ENCODE measurements at places on chromosomes 4 and X.
A peak's percentile ranks its signal among the peaks of the same experiment; 100 is the strongest.

DNA sequence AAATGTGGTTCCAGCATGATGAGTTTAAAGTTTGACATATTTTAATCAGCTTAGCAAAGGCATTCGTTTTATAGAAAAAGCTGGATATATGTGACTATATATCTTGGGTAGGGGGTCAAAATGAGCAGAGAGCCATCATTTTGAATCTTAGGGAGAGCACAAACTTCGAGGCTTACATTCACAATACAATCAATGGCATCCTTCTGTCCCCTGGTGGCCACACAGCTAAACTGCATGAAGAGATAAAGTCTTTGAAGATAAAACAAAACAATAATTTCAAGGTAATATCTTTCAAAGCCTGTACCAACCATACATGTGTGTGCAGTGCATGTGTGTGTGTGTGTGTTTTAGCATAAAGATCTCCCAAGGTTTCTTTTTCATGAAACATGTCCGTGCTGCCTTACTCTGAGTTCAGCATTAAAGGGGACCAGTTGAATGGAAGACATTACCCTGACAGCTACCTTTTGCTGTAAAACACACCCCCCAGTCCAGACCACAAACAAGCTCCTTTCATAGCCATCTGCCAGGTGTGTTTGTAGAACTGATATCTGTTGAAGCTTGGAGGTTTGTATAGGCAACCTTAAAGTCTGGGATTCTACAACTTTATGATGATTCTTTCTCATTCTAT, 22.0 kb downstream of the DYNLT3 start:
- peak; percentile 7 for DNase-seq

GRCh38 chr4:40699648-40700047, 50.1 kb upstream of the NSUN7 start:
- DNase-seq, result no peak

DNA sequence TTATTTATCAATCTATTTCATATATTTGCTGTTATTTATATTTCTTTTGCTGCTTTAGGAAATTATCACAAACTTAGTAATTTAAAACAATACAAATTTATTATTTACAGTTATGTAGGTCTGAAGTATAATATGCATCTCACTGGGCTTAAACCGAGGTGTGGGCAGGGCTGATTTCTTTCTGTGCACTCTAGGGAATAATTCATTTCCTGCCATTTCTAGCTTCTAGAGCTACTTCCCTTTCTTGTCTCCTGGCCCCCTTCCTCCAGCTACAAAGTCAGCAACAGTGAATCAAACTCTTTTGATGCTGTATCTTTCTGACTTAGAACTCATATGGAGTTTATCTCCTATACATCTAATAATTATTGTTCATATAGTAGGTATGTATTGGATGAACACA, 303.5 kb upstream of the ARSJ start:
- no peak for DNase-seq

DNA sequence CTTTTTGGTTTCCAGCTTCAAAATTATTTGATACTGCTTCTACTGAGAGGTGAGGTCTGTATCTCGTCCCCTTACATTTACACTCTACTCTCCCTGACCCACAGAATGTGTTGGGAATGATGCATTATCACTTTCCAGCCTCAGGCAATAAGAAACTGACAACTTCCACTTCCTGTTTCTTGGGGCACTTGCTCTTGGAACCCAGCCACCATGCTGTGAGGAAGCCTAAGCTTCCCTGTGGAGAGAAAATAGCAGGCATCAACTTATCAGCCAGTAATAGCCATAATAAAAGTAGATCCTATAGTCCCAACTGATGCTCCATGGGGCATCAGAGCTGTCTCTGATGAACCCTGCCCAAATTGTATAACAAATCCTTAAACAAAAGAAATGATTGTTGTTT, 32.6 kb downstream of the RELL1 start:
- no peak for DNase-seq

DNA sequence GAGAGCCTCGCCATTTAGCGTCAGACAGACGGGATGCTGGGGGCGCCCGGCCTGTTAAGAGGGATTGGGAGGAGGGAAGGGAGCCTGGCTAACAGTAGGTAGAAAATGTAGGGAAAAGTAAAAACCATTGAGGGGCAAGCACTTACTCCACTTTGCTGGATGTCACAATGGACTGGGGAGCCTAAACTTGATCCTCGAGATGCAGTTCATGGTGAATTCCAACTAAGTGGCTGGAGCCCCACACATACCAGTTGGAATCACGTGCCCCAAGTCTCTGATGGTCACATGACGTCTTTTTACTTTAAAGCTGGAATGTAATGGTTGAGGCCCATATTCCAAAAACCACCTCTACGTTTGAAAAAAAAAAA, 1.5 kb downstream of the PLS3 start:
- DNase-seq, result no peak

DNA sequence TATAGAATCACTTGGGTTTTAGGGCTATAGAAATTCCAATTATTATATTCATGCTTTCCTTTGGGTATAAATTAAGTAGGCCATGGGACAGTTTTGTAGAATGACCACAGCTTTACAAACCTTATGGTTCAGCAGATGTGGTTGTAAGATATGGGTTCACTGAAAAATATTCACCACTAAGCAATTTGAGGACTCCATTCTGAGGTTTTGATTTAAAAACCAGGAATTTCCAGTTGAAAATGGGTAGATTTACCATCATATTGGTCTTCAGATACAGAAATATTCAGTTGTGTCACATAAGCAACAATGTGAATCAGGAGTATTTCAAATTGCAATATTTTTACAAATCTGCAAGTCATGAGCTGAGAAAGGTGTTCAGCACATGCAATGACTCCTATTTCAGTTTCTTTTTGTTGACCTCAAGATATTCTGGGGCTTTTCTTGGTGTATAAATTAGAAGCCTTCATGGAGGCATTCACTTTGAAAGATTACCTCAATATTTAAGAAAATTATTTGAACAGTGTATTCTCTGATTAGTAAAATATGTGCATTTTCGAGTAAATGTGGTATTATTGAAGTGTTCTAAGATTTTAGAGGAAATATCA, 218.4 kb upstream of the HCCS start:
- no peak for DNase-seq
